Stimulated activated CD8-positive, alpha-beta memory T cell treated with anti-CD3 and anti-CD28 coated beads, Interleukin-12 subunit alpha, Interleukin-12 subunit beta, amount 100 ng/mL, for 4 hours (primary cell): ENCODE measurements at places on chromosomes 12 and 14.

GRCh38 chr12:19390051-19390598, 49.2 kb upstream of the AEBP2 start:
- no peak for DNase-seq

- no peak for DNase-seq
These were observed 66.7 kb downstream of the RESF1 start for GRCh38 chr12:32025906-32026305.

DNA sequence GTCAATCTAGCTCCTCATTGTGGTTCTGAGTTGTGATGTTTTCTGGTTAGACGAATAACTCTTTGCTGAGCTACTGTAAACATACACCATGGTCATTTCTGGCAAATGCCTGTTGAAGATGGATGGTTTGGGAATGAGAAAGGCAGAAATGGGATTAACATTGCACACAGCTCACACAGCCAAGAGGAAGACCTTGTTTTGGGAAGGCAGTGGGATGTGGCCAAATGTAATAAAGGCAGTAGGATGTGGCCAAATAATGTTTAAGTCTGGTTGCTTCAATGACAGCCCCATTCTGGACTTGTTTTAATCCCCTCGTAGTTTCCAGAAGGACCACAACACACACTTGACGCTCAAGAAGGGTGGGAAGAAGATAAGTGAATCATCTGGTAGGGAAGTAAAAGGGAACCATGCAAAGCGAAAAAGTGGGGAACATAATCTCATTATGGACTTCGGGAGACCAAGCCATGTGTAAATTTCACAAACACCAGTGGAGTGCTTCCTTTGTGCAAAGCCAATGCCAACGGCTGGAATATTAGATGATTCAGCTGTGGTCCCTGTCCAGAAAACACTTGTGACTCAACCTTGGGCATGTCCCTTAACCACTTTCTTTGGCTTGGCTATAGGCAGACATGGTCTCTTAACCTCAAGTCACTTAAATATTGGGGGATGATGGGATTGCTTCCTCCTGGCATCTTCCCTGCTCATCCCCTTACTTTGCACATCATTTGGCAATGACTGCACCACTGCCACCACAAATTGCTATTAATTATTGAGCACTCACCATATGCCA, 284.4 kb upstream of the CRY1 start:
- DNase-seq, result no peak

DNA sequence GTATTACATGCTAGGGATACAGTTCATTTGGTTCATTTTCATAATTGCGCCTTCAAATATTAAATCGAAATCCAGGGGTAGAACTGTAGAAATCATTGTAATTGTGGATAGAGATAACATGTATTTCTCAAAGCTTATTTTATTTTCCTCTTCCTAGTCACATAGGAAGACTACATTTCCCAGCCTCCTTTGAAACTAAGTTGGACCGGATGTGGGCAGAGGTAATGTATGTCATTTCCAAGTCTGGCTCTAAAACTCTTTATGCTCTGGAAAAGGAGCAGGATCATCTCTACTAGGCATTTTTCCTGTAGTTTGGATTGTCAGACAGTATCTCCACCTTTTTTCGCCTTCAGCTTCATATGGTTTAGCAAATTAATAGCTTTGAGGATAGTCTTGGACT, 70.1 kb upstream of the CRY1 start:
- DNase-seq, result no peak

DNA sequence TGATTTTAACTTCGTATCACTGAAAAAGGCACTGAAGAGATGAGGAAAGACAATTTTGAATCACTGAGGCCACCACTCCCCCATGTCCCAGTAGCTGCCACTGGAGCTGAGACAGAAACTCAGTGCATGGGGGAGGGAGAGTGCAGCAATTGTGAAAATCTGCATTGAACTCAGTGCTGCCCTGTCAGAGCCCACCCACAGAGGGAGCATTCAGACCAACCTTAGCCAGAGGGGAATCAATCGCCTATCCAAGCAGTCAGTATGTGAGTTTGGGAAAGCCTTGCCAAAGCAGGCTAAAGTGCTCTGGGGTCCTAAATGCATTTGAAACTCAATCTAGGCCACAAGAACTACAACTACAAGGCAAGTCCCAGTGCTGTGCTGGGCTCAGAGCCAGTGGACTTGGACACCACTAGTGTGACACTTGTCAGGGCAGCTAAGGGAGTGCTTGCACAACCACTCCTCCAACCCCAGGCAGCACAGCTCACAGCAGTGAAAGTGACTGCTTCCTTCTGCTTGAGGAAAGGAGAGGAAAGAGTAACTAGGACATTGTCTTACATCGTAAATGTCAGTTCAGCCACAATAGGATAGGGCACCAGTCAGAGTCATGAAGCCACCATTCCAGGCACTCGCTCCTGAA, 13.3 kb downstream of the RNASE3 start:
- no peak for DNase-seq

GRCh38 chr12:1573960-1574864, 20.2 kb downstream of the FBXL14 start:
- no peak for DNase-seq

- no peak for DNase-seq
These were observed 43.3 kb downstream of the EFCAB11 start for GRCh38 chr14:89911010-89911919.

- DNase-seq, result no peak
These were observed 79.4 kb downstream of the TBX3 start for GRCh38 chr12:114604606-114605005.

DNA sequence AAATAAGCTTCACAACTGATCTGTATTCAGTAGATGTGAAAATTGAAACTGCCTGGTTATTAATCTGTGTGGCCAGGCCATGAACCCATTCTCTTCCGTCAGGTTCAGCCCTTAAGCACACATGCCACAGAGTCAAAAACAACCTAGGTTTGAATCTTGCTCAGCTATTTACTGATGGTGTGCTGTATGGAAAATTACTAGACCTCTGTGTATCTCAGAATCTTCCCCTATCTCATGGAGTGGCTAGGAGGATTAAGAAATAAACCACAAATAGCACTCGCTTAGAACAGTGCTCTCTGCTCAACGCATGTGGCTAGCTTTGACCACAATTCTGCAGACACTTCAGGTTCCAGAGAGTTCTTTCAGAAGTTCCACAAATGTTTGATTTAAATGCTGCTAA, 240.7 kb upstream of the PLEKHG7 start:
- DNase-seq, result no peak

DNA sequence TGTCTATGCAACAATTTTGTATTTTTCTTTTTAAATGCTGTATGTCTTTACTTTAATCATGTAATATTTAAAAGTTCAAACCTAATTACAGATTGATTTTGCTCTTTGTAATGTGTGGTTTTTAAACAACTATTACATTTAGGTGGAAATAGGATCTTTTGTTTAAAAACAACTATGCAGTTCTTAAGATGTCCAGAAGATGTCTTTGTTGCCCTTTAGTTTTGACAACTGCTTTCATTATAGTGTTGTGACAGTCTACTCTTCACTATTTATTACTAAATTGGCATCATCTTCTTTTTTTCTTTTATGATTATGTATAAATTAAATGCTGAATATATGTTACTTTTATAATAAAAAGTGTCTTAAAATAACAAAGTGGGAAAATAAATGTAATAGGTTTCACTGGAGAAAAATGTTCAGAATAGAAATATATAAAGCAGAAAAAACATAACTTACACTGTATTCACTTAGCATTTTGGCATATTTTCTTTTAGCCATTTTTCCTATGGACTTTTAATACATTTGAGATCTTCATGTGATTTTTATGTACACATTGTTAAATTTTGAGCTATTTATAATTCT, 27.1 kb upstream of the PCNX4 start:
- no peak for DNase-seq

- no peak for DNase-seq
These were observed 67.8 kb upstream of the EGLN3 start for GRCh38 chr14:34018564-34019244.

- no peak for DNase-seq
These were observed 75.4 kb downstream of the FUT8 start for GRCh38 chr14:65487783-65488494.

GRCh38 chr12:68368327-68368726, 36.2 kb upstream of the MDM1 start:
- no peak for DNase-seq

- DNase-seq, result no peak
These were observed 18.3 kb upstream of the LYZ start for GRCh38 chr12:69329669-69330428.

GRCh38 chr14:54787261-54787660, 115.4 kb downstream of the GCH1 start:
- no peak for DNase-seq

- DNase-seq, result no peak
These were observed 39.8 kb downstream of the GPR135 start for GRCh38 chr14:59425322-59425935.

- DNase-seq, result no peak
These were observed 55.3 kb downstream of the ELK3 start for GRCh38 chr12:96249196-96250118.

GRCh38 chr14:21978184-21978998, 304.8 kb upstream of the OR4E1 start:
- no peak for DNase-seq

DNA sequence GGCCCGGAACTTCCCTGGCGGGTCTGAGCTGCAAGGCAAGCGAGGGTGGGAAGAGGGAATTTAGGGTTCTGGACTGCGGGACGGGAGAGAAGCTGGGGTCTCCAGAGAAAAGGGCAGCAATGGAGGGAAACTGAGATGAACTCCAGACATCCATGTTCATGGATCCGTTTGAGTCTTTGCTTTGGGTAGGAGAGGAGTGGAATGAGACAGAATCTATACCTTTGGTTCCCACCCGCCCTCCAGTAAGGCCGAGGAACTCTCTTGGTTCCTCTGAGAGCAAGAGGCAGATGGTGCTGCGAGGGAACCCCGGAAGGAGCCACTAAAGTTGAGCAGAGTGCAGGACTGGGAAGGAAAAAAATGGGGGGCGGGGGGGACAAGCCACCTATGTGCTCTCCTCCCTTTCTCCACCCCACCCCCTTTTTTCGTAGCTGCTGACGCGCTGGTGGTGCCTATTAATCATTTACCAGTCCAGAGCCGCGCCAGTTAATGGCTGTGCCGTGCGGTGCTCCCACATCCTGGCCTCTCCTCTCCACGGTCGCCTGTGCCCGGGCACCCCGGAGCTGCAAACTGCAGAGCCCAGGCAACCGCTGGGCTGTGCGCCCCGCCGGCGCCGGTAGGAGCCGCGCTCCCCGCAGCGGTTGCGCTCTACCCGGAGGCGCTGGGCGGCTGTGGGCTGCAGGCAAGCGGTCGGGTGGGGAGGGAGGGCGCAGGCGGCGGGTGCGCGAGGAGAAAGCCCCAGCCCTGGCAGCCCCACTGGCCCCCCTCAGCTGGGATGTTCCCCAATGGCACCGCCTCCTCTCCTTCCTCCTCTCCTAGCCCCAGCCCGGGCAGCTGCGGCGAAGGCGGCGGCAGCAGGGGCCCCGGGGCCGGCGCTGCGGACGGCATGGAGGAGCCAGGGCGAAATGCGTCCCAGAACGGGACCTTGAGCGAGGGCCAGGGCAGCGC, 1.2 kb downstream of the SSTR1 start:
- no peak for DNase-seq

- no peak for DNase-seq
These were observed 732.4 kb downstream of the AACS start for GRCh38 chr12:125797421-125798175.

DNA sequence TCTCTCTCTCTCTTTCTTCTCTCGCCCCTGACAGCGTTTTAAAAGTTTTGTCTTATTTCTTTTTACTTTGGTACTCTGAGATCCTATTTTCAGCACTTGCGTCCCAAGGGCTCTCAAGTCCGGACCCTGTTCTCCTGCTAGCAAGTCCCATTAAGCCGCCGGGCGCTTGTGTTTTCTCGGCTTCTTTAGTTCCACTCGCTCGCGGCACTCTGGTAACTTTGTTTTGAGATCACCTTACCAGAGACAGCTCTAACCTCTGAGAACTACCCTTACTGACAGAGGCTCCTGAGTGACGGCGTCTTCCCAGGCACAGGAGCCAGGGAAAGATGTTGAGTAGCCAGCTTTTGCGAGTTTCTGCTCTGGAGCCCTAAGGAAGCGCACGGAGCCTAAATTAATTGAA, 2.7 kb upstream of the MYF5 start:
- no peak for DNase-seq

GRCh38 chr12:386651-387050, 2.5 kb downstream of the KDM5A start:
- DNase-seq, result no peak

DNA sequence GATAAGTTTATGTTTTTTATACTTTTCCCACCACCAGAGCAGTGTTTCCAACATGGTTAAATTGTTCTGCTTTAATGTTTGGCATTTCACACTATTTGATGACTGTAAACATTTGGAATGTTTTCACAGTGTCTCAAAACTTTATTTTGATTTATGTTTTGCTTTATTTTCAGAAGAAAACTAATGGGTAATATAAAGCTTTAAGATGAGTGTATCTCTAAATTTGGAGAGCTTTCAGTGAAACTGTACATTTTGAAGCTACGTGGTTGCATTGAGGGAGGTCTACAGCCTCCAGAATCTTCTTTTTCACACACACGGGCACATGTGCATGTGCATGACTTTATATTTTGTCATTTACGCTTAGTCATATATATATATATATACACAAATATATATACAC, 10.7 kb downstream of the BICD1 start:
- no peak for DNase-seq

DNA sequence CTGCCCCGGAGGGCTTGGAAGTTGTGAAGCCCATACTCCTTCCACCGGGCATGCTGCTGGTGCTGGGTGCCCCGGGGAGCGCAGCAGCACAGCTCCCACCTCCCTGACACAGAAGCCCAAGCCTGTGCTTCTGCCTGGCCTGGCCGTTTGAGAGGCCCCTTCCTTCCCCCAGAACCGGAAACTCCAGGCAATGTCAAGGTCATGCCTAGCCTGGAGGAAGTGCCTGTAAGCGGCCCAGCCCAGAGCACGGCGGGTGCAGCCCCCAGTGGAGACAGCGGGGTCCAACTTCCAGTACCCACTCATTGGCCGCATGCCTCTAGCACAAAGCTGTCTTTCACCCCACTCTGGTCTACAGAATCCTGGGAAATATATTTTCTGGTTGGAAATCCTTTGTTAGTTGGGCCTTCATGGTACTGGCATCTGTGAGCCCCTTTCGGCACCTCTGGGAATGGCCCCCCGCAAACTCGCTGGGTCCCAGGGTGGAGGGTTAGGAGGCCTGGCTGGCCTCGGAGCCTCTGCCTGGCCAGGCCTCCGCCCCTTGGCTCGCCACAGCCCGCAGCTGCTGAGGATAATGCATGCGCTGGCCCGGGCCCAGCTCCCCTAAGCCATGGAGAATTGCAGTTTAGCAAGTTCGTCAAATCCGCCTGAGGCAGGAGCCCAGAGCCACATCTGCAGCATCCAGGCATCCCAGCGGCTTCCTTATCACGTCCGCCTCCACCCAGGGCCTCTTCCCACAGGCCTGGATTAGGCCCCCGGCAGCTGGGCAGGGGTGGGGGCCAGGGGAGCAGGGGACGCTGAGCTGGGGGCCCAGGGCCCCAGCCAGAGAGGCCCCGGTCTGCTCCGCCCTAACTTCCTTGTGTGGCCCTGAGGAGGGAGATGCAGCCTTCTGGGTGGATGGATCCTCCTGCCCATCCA, 48.9 kb upstream of the DLK1 start:
- no peak for DNase-seq

GRCh38 chr14:53306267-53306721, 153.2 kb upstream of the DDHD1 start:
- peak; percentile 3 for DNase-seq
